ENCODE measurements at places on chromosomes 1 and 21. TPM values are rescaled to one million over a fixed set of nuclear protein-coding genes. Genes with fewer than 3 reads are reported as not detected.

The GRIK3 gene
- total RNA-seq, result not detected

The VASH2 gene
- 0.47 TPM for total RNA-seq

GRCh38 chr1:110258734-110259133 lies 48.6 kb downstream of the KCNC4 start:
- DNase-seq, result no peak

GRCh38 chr1:237788069-237788468 lies 102.7 kb downstream of the ZP4 start:
- DNase-seq, result no peak
